Activated CD4-positive, alpha-beta memory T cell treated with anti-CD3 and anti-CD28 coated beads, Interleukin-2, amount 10 ng/mL, durations not matched to agents 7 days and 5 days (primary cell): ENCODE measurements at places on chromosomes 3 and 15. TPM values are rescaled to one million over a fixed set of nuclear protein-coding genes. Genes with fewer than 3 reads are reported as not detected.

The CHRNB4 gene
- not detected for total RNA-seq

The CHL1 gene
- not detected for total RNA-seq

The CORO2B gene
- total RNA-seq: not detected

The EIF5A2 gene
- total RNA-seq: 13.0 TPM

The CSNK1G1 gene
- 27.9 TPM for total RNA-seq

The RFT1 gene
- 27.6 TPM for total RNA-seq

The INSYN1 gene
- total RNA-seq: not detected

The CACNA1D gene
- 2.5 TPM for total RNA-seq

The IL1RAP gene
- 15.2 TPM for total RNA-seq

The KAT2B gene
- 129 TPM for total RNA-seq

The CFAP44 gene
- total RNA-seq: 3.3 TPM

The LARP6 gene
- not detected for total RNA-seq

The TMC3 gene
- not detected for total RNA-seq
